ENCODE measurements at places on chromosomes 12 and 14.

GRCh38 chr12:94602024-94602423 is 48.3 kb downstream of the TMCC3 start:
- DNase-seq, result no peak

DNA sequence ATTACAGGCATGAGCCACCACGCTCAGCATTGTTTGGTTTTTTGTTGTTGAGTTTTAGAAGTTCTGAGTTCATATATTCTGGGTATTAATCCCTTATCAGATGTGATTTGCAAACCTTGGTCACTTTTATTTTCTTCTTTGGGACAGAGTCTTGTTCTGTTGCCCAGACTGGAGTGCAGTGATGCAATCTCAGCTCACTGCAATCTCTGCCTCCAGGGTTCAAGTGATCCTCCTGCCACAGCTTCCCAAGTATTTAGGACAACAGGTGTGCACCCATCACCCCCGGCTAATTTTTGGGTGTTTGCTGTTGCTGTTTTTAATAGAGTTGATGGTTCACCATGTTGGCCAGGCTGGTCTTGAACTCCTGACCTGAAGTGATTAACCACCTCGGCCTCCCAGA is 11.8 kb downstream of the USP30 start:
- no peak for DNase-seq

GRCh38 chr12:46403719-46404070 is 31.1 kb upstream of the SLC38A2 start:
- DNase-seq, result no peak

GRCh38 chr14:30484201-30484600 is 74.8 kb upstream of the G2E3 start:
- no peak for DNase-seq

DNA sequence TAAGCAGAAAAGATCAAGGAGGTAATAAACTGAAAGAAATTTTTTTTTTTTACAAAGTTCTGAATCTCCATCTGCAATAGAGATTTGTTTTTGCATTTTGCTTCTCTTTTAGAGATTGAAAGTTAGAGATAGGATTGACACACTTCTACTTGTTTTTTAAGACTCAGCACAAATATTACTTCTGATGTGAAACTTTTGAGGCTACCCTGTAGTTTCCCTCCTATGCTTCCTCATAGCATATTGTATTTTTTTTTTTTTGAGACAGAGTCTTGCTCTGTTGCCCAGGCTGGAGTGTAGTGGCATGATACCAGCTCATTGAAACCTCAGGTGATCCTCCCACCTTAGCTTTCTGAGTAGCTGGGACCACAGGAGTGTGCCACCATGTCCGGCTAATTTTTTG is 32.1 kb upstream of the SGPP1 start:
- no peak for DNase-seq

DNA sequence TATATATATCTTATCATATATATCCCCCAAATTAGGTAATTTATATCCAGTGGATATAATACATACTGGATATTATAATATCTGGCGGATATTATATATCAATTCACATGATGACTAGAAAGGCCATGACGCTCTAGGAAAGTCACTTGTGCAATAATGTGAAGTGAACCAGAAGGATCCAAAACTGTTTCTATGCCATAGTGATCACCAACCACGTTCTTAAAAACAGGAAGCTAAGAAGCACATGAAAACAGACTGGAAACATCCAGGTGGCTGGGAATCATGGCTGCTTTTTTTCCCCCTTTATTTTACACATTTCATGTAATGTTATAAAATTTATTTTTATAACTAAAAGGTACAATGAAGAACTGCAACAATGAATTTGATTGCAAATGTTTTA is 1.4 kb downstream of the GUCY2C start:
- DNase-seq, result no peak

DNA sequence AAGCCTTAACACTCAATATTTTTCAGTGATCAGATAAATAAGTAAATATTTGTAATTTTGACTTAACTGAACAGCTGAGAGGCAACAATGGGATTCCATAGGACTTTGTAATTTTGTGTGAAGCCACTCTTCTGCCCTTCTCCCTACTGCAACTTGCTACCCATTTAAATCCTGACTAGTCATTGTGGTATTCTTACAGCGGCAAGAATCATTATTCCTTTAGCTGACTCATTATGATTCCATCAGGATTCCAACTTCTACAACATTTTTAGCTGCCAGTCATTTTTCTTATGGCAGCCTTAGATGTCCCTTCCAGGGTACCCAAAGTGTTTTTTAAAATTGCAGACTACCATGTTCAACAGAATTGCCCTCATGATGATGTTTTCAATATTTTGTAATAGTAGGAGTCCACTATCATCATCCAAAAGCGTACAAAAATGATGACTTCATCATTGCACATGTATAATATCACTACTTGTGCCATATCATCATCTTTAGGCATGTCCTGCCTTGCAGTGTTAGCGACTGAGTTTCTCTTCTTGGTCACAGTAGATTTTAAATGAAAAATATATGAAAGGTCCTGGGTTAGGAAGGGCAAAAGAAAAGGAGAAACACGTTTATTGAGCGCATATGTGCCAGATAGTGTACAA is 5.1 kb upstream of the MAGOHB start:
- DNase-seq, result no peak

GRCh38 chr12:107605293-107605692 is 80.3 kb upstream of the PWP1 start:
- no peak for DNase-seq

DNA sequence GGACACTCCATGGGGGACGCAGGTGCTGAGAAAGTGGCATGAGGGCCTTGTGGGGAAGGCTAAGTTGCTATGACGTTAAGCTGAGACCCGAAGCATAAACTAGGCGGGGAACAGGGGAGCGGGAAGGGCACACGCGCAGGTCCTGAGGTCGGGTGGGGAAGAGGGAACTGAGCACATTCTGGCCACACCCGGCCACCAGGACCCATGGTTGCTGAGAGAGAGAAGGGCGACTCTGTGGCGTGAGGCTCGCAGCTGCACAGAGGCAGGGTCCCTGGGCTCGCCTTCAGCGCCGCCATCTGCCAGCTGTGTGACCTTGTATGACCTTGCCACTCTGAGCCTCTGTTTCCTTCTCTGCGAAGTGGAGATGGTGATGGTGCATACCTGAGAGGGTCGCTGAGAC is 182.5 kb downstream of the PHETA1 start:
- DNase-seq, result no peak

GRCh38 chr14:95961481-95961880 is 77.7 kb upstream of the C14orf132 start:
- DNase-seq, result no peak

GRCh38 chr12:47114481-47114892 is 34.7 kb upstream of the AMIGO2 start:
- no peak for DNase-seq

DNA sequence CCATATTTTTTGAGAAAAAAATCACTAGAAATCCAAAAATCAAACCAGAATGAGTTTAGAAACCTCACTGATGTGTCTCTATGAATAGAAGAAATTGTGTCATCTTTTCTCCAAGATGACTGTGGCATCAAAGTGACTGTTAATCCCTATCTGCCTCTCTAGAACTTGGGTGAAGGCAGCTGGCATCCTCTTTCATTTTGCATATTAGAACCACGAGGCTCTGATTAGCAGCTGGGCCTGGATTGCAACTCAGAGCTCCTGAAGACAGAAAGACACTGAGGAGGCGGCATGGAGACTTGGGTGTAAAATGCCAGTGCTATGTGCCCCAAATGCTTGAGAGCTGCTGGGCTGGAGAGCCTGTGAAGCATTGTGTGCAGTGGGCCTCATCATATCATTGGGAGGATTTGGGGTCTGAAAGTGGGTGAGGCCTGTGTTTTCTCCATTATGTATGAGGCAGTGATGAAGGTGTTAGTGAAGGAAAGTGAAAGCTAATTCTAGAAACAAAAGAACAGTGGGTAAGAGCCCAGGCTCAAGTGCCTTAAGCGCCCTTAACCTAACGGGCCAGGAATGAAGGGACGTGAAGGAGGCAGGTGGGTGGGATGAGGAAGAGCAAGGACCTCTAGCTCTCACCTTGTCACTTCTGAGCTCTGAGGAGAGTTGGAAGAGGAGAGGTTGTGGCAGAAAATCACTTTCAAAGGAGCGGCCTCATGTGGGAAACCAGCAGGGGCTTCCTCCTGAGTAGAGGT is 26.2 kb downstream of the NKX2-8 start:
- DNase-seq, result no peak

GRCh38 chr14:90382491-90383125 is 14.2 kb upstream of the CALM1 start:
- DNase-seq, result peak; percentile 92

DNA sequence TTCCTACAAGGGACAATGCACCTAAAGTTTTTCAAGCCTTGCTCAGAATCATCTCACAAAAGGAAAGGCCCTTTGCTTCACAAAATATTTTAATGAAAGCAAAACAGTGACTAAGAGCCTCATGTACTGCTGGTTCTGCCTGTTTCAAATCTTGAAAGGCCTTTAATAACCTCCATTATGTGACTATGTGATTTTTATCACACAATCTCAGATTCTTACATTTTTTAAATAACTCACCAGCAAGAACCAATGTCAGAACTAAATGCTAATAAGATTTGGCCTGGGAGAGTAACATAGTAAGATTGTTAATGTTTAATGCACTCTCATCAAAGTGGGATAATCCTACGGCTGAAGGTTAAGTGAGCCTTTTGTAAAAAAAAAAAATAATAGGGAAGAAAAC is 378.9 kb downstream of the RGS6 start:
- no peak for DNase-seq

- peak; percentile 61 for DNase-seq
Measured at GRCh38 chr14:55123101-55123500, 6.0 kb upstream of the LGALS3 start.

- no peak for DNase-seq
Measured at GRCh38 chr14:96176811-96177211, 27.8 kb upstream of the BDKRB2 start.

GRCh38 chr12:120292661-120293531 is at the start of gene RNU4-1:
RNU4-1 (minus strand) TSS chr12:120293237.
- DNase-seq, result peak; percentile 85

GRCh38 chr12:89933911-89934310 is 225.3 kb upstream of the ATP2B1 start:
- no peak for DNase-seq

DNA sequence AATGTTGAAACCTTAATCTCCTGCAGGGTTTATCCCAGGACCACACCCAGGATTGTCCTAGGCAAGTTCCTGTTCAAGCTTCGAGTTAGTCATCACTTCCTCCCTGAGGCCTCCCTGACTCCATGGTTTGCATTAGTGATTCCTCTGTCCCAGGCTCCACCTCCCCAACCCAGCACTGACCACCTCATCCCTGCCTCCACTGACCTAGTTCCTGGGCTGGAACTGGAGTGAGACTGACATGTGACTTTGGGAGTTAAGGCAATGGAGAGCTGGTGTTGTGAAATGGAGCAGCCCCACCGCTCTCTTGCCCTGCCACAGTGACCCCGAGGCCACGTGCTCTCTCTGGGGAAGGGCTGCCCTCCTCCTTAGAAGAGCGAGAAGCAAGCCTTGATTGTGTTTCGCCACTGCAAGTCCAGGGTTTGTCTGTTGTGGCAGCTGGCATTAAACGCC is 15.8 kb upstream of the DTX1 start:
- no peak for DNase-seq

DNA sequence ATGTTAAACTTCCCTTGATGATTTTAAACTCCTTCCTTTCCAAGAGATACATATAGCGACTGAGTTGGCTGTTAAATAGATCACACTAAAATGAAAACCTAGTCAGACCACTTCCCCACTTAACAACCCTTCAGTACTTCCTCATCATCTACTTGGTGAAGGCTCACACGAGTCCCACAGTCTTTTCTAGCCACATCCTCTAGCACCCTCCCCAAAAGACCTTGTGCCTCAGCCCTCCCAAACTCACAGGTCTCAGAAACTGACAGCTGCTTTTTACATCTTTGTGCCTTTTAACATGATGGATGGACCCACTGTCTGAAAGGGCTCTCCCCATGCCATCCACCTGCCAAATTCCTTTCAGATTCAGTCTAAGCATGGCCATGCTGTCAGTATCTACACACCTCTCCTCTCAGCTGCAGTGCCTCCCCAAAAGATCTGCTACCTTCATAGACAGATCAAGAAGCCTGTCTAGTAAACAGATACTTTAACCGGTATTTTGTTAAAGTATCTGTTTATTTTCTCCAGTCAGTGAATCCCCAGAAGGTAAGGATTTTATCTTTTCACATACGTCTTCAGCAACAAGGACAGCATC is 65.1 kb upstream of the GPHB5 start:
- DNase-seq, result no peak

DNA sequence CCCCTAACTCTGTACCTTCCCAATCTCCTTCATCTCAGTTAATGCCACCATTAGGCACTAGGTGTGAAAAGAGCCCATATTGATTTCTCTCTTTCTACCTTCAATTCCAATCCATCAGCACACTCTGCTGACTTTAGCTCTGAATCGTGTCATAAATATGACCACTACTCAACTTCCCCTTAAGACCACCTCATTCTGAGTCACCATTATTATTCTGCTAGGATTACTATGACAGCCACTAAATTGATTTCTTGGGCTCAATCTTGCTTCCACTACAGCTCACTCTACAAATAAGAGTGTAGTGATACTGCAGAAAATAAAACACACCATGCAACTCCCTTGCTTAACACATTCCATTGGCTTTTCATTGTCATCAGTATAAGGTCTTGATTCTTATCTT is 1449.0 kb upstream of the FLRT2 start:
- DNase-seq, result no peak

- no peak for DNase-seq
Measured at GRCh38 chr14:103839579-103839978, 7.8 kb downstream of the PPP1R13B start.

DNA sequence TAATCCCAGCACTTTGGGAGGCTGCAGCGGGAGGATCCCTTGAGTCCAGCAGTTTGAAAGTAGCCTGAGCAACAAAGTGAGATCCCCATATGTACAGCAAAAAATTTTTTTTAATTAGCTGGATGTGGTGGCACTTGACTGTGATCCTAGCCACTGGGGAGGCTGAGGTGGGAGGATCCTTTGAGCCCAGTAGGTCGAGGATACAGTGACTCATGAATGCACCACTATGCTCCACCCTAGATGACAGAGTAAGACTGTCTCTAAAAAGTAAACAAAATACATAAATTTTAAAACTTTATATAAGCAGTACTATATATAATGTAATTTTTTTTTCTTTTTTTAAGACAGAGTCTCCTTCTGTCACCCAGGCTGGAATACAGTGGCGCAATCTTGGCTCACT is 115.4 kb downstream of the ESR2 start:
- no peak for DNase-seq
